ENCODE measurements at places on chromosomes 2 and 18. TPM values are rescaled to one million over a fixed set of nuclear protein-coding genes. Genes with fewer than 3 reads are reported as not detected.

Gene NXPH2
- total RNA-seq, result not detected

Gene MERTK
- total RNA-seq, result 9.0 TPM

DNA sequence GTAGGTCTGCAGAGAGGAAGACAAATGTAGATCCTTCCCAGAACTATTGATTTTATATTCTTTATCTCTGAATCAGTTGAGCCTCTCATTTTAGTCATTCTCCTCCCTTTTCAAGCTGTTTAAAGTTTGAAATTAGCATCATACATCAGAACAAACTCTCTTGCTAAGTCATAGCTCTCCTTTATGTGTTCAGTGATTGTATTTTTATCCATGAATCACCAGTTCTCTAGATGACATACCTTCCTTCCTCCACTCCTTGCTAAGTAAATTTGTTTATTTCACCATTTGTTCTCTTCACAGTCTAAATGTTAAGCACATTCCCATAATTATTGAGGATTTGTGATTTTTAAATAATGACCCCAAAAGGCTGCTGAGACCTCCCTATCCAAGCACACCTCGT, 63.5 kb upstream of the RAPGEF4 start:
- DNase-seq, result no peak

- DNase-seq, result peak; percentile 17
Observed at GRCh38 chr2:240956171-240956934, 42.1 kb upstream of the SNED1 start.

GRCh38 chr18:2932247-2933181, 80.4 kb downstream of the LPIN2 start:
- DNase-seq, result no peak
